ENCODE measurements at places on chromosomes 1 and 21. TPM values are rescaled to one million over a fixed set of nuclear protein-coding genes. Genes with fewer than 3 reads are reported as not detected.
A peak's percentile ranks its signal among the peaks of the same experiment; 100 is the strongest.

CLEC20A gene
- total RNA-seq, result not detected

GRCh38 chr1:230148126-230148652 is 81.2 kb downstream of the GALNT2 start:
- DNase-seq, result no peak

DNA sequence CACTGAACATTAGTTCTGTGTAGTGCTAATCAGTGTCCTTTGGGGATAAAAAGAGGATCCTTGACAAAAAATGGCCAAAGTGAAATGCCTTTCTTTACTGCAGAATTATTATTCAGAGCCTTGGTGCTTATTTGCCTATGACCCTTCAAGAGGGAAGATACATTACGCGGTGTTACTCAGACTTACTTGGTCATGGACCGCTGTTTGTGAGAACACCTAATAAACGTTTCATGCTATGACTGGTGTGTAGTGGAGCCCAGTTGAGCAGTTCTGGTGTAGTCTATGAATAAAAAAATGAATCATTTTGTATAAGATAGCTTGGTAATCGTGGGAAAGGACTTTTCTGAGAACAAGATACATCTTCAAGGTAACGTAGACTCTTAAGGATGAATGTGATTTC is 8.3 kb downstream of the NFYC start:
- DNase-seq, result no peak

DNA sequence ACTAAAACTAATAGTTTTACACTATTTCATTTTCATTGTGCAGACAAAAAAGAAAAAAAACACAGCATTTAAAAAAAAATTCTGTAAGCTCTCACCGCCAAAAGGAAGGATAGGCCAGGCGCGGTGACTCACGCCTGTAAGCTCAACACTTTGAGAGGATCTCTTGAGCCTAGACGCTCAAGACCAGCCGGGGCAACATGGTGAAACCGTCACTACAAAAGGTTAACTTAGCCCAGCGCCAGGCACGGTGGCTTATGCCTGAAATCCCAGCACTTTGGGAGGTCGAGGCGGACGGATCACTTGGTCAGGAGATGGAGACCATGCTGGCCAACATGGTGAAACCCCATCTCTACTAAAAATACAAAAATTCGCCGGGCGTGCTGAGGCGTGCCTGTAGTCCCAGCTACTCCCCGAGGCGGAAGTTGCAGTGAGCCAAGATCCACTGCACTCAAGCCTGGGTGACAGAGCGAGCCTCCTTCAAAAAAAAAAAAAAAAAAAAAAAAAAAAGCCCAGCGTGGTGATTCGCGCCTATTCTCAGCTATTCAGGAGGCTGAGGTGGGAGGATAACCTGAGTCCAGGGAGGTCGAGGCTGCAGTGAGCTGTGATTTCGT is 14.3 kb upstream of the SPEN start:
- no peak for DNase-seq

GRCh38 chr1:110113551-110113950 is 1.3 kb downstream of the UBL4B start:
- DNase-seq, result no peak

DNA sequence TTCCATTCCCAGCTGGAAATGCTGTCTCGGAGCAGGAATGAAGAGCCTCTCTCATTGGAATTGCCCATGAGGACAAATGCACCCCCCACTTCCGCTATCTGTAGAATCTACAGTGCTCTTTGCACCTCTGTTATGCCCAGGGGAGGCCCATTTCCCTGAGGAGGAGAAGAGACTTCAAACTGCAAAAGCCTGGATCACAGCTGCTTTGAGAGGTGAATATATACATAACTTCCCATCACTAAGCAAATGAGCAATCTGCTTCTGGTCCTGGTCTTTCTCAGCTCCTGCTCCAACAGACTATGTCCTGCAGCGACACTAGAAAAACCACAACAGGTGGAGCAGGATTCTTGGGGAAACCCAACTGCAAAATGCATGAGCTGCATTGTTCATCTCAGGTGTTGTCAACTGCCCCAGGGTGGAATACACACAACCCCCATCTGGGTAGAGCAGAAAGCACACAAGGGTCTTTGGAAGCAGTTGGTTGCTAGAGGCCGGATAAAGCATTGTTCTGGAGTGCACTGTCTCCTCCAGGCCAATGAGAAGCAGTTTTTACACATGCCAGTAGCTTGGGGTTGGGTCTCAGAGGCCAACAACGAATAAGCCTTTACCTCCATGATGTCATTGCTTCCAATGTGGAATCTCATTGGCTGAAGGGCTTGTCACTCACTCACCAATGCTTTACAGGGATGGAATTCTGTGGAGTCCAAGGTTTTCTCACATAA is 67.7 kb upstream of the RAB4A start:
- no peak for DNase-seq

- no peak for DNase-seq
These were observed 20.3 kb downstream of the RNASEL start for GRCh38 chr1:182568647-182569284.

DNA sequence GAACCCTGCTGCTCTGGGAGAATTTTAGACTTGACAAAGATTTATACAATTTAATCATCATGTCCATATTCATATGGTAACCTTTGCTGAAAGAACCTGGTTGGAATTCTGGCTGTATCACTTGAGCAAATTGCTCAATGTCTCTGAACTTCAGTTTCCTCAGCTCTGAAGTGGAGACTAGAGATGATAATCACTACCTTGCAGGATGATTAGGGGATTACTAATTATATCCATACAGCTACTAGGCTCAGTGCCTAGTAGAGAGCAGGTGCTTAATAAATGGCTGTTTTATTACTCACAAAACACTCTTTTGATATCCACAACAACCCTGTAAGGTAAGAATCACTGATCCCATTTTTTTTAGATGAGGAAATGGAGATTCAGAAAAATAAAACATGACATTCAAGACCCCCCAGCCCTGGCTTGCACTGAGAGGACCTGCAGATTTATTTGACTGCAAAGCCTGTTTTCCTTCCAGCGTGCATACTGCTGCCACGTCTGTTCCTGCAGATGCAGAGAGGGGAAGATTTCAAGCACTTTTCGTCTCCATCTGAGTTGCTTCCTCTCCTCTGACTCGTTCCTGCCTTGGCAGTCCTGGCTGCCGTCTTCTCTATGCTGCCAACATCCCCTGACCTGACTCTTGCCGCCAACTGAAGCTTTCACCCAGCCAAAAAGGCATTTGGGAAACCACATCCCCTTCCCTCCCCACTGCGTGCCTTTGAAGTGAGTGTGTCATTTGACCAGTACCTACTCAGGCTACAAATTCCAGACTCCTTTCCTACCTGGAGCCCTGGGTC is 203.0 kb downstream of the PLPP3 start:
- DNase-seq, result peak; percentile 24

L1TD1 gene
- total RNA-seq, result 0.13 TPM

TCHHL1 gene
- not detected for total RNA-seq

DNA sequence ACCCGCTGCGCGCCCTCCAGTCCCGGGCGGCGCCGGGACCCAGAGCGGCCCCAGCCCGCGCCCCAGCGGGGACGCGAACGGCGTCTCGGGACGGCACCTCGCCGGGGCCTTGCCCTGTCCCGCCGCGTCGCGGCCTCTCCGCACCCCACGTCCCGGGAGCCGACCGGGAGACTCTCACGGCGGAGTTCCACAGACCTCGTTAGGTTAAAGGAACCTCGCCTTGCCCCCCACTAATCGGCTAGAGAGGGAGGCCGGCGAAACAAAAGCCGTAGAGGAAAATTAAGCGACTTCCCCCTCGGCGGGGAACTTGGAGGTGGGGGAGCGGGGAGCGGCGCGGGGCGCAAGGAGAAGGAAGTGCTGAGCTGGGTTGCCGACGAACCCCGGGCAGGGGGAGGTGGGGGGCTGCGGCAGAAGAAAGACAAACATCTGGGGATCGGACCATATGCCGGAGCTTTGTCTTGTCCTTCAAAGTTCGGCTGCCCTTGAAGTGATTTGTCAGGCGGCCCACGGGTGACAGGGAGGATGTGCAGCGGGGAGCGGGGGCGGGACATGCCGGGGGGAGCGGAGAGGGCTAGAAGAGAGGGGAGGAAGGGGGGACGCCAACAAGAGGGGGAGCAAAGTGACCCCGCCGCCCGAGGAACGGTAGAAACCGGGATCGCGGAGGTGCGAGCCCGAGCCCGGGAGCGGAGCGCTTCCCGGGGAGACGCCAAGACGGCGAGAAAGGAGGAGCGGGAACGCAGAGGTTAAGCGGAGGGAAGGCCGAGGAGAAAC is 120.0 kb upstream of the RRP15 start:
- no peak for DNase-seq

DNA sequence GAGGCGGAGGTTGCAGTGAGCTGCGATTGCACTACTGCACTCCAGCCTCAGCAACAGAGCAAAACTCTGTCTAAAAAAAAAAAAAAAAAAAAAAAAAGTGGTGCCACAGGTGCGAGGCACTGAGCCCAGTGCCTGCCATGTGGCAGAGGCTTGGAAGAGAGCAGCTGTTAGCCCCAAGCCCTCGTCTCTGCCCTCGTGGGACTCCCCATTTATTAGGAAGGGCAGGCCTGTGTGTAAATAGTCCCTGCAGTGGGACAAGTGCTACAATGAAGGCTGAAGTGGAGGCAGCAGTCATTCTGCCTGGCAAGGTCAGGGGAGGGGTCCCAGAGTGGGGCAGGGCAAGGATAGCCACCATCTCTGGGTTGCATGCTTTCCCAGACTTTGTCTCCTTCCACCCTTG is 6.5 kb downstream of the RPS6KA1 start:
- DNase-seq, result no peak

TCEANC2 gene
- total RNA-seq, result 4.7 TPM

SPOCD1 gene
- total RNA-seq, result not detected

Data from omental fat pad (tissue), 4 donors.